Urinary bladder (tissue), 4 donors: ENCODE measurements at places on chromosomes 4 and X. TPM values are rescaled to one million over a fixed set of nuclear protein-coding genes. Genes with fewer than 3 reads are reported as not detected.

Gene H2BW2
- not detected for total RNA-seq

Gene EVC
- 27.2 TPM for total RNA-seq

Gene GATA1
- total RNA-seq, result not detected

Gene SHROOM3
- total RNA-seq, result 11.7 TPM

Gene TMPRSS11F
- not detected for total RNA-seq

Gene C4orf36
- total RNA-seq, result 0.63 TPM

Gene MAGEE1
- total RNA-seq, result 1.7 TPM

Gene GRSF1
- 75.6 TPM for total RNA-seq

Gene TACR3
- total RNA-seq, result 7.3 TPM

Gene FAM9C
- total RNA-seq, result 0.05 TPM

- DNase-seq, result no peak
Observed at GRCh38 chr4:43512253-43512652, 619.7 kb downstream of the GRXCR1 start.

- no peak for DNase-seq
Observed at GRCh38 chrX:71301195-71301924, at the start of gene ITGB1BP2. TSS of gene ITGB1BP2 (plus strand) at chrX:71301750. CDS start at chrX:71301807, 57 bp downstream.

- DNase-seq, result peak; percentile 69
Observed at GRCh38 chr4:185839194-185839712, 27.3 kb upstream of the SORBS2 start.

DNA sequence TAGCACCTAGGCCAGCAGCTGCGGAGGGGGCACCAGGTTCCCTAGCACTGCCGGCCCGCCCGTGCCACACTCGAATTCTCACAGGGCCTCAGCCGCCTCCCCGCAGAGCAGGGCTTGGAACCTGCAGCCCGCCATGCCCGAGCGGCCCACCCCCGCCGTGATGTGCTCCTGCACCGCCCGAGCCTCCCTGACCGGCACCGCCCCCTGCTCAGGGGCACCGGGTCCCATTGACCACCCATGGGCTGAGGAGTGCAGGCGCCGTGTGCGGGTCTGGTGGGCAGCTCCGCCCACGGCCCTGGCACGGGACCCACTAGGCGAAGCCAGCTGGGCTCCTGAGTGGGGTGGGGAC lies 35.4 kb upstream of the ENPP6 start:
- DNase-seq, result no peak

DNA sequence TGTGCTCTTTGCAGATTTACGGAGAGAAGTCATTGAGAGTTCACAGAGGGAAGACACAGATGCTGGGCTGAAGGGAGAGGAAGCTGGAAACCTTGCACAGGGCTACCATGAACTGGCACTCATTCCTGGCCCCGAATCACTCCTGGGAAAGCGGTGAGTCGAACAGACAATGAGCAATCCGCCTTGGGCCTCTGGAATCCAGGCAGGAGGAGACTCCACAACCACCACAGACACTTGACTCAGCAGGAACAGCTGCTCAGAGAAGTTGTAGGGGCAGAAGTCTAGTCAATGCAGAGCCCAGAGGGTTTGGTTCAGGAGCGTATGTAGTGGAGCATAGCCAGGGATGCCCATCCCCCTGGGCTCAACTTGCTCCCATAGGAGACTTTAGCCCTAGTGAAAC lies 62.8 kb upstream of the GRIA3 start:
- DNase-seq, result no peak

DNA sequence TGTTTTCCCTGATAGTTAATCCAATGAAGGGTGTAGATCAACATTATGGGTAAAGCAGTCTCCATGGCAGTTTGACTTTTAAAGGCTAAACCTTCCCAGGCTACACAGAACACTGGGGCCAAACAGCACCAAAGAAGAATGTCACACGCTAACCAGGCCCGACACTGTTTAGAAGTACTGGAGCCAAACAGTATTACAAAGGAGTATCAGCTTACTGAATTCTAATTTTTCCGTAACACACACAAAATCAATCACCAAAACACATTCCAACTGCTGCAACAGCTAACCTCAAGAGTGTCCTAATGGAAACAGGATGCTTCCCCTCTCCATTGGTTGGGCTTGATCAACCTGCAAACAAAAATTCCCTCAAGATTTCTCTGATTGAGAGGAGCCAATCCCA lies 783.5 kb downstream of the PCDH18 start:
- DNase-seq, result no peak

DNA sequence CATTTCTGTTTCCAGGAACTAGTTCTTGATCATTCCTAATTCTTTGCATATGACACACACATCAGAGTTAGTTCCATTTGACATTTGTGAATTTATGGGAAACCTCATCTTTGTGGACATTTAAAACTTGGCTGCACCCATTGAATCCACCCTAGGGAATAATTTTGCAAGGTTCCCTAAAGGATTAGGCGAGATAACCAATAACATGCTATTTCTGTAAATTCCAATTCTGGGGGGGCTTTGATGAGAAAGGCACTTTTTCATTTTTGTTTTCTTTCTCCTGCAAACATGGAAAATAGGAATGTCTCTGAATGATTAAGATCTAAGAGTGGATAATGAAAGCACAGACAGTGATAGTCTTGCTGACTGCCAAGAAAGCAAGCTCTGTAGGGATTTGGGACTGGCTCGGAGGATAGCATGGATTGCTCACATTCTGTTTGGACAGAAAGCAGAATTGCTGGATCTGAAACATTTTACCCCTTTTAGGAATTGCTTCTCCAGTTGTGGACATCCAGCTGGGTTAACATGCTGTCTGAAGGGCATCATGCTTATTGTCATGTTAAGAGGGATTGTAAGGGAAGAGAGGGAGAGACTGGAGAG lies 145.1 kb downstream of the NHS start:
- no peak for DNase-seq

DNA sequence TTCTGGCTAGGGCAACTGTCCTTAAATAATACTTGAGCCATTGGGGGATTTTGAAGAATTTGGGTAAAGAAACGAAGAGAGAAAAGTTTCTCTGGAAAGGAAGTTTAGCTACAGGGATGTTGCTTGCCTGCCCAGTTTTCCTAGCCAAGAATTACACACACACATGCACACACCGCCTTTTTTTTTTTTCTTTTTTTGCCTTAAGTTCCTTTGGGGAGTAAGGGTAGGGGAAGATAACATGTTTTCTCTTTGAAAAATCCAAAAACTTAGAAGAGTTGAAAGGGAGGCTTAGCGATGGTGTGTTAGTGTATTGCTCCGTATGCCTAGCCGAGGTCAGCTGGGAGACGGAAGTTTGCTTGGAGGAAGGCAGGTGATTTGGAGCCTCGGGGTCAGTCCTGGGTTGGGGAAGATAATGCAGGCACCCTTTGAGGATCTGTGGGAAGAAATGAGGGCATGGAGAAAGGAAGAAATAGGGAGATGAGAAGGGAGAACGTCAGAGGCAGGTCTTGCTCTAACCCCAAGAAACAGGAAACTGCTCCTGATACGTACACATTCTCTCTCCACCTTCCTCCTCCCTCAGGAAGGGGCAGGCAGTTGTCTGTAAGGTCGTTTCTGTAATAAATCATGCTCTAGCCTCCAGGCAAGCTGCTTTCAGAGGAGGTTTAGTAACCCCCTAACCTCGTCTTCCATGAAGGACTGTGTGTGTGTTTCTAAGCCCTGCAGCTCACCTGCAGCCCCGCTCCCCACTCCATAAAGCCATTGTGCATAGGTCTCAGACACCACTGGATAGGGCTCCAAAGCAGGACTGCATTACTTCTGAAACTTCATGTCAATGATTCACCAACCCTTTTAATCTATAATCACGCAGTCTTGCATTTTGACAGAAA lies 10.5 kb downstream of the KLF3 start:
- DNase-seq, result no peak

DNA sequence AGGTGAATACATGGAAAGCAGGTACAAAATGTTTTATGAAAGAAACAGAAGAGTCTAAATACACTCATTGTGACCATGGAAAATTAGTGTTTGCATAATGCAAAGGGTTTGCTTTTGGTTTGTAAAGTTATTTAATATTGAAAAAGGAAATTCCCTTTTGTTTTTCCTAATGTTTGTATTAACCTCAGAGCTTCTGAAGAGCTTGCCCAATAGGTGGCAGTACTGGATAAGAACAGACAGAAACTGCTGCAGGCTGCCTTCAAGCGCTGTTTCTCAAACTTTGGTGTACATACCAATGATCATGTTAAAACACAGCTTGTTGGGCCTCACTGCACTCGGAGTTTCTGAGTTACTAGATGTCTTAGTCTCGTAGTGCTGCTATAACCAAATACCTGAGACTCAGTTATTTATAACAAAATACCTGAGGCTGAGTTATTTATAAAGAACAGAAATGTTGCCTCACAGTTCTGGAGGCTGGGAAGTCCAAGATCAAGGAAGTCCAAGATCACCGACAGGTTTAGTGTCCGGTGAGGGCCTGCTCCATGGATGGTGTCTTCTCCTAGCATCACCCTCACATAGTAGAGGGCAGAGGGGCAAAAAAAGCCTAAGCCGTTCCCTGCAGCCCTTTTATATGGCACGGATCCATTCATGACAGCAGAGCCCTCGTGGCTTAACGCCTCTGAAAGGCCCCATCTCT lies 54.2 kb downstream of the SUPT20HL2 start:
- DNase-seq, result no peak

DNA sequence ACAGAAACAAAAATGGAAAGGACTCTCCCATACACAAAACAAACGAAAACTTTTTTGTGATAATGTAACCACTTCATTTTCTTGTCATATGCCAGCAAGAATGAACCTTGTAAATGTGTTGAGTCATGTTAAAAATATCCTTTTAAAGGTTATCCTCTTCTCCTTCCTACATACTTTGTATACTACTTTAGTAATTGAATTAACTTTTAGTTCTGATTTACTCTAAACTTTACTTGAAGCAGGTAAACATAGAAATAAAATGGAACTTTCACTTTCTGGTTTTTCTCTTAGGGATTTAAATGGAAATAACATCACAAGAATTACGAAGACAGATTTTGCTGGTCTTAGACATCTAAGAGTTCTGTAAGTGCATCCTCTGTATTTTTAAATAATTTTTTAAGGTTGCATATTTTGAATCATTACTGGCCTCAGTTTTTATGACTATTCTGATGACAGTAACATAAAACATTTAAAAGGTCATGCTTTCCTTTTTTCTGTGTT lies 4.7 kb downstream of the SLIT2 start:
- DNase-seq, result no peak

DNA sequence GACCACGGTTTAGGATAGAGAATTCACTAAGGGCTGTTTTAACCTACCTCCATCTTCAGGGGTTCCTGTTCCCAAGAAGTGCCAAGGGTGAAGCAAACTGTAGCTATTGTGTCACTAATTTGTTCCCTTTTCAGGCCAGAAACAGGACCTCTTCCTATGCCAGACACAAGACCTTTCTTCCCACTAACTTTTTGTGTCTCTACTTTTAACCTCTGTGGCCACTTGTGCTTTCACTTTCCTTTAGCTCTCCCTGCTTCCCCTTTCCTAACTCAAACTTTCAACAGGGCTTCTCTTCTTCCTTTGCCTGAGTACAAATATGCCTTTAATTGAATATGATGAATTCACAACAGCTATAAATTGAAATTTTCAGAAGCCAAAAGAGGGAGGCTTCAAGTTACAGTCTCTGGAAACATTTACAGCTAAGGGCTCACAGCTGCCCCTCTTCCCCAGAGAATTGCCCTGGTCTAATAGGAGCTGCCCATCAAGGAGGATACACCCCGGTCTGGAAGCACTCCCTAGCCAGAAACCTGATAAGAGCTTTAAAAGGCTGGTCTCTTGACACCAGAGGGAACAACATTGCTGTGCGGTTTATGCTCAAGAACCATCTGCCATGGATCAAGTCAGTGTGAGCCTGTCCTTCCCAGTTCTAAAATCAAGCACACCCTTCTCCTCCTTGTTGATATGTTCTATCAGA lies 61.7 kb upstream of the PLS3 start:
- DNase-seq, result no peak

DNA sequence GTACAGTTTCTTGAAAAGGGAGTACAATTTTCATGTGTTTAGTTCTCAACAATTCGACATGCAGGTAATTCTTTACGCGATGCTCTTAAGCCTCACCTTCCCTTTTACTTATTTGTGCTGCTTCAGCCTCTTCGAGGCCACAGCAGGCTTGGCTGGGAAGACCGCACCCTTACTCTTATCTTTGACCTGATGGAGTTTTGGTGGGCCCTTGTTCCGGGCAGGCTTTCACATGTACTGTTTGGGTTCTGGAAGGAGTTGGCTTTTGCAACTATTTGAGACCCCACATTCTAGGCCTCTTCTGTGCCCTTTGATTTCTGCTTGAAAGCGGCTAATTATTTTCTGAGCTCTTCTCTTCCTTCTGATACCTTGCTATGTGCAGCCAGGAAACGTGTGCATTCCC lies 60.2 kb downstream of the FAM193A start:
- DNase-seq, result no peak

DNA sequence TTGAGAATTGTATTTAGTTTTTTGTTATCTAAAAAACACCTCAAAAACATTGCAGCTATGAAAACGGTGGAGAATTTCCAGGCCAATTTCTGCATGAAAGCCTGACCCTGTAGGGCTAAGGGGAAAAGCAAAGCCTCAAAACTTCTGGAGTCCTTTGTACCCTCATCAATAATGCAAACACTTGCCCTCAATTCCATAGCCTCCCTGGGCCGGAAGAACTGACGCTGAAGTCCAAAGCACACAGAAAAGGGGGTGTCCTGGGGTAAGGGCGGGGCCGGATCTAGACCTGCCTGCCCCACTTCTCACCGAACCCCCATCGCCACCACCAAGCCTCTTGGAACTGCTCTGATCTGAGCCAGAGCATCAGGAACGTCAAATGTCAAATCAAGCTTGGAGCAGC lies 173.9 kb upstream of the S100G start:
- no peak for DNase-seq
